Gastroesophageal sphincter (tissue), 4 donors: ENCODE measurements at places on chromosomes 6 and 20.

- no peak for ATAC-seq
These were observed 574.1 kb downstream of the HAO1 start for GRCh38 chr20:7366189-7366588.

- ATAC-seq: no peak
These were observed 327.8 kb upstream of the MAN1A1 start for GRCh38 chr6:119677384-119677783.

DNA sequence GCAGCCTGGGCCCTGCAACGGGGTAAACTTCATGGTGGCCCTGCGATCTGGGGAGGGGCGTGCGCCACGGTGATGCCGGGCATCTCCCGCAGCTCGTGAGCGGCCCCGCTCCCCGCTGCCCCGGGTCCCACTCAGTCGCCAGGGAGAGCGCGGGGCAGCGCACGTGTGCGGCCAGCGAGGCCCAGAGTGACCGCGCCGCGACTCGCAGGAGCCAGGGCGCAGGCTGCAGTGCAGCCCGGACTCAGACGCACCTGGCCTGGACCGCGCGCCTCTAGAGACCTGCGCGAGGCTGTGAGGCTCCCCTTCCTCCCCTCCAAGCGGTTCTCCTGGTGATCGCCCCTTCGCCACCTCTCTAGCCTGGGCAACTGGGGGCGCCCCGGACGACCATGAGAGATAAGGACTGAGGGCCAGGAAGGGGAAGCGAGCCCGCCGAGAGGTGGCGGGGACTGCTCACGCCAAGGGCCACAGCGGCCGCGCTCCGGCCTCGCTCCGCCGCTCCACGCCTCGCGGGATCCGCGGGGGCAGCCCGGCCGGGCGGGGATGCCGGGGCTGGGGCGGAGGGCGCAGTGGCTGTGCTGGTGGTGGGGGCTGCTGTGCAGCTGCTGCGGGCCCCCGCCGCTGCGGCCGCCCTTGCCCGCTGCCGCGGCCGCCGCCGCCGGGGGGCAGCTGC, 652 bp downstream of the BMP6 start:
- peak; percentile 11 for ATAC-seq

DNA sequence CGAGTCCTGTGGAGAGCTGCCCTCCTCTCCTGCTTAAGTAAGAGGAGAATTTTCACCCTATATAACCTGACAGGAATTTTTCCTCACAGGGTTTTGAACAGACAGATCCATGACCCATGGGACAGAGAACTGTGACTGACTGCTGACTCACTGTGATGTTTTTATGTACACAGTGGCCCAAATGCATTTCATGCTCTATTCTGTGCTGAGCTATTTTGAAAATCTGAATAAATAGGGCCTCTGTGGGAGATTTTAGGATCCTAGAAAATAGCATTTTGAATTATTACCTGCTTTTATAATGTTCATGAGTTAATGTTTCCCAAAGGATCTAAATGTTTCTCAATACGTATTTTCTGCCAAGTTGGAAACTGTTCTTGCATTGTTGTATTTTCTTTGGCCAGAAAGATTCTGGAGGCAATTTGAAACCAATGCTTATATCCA, 577.4 kb downstream of the HTR1B start:
- ATAC-seq: no peak

DNA sequence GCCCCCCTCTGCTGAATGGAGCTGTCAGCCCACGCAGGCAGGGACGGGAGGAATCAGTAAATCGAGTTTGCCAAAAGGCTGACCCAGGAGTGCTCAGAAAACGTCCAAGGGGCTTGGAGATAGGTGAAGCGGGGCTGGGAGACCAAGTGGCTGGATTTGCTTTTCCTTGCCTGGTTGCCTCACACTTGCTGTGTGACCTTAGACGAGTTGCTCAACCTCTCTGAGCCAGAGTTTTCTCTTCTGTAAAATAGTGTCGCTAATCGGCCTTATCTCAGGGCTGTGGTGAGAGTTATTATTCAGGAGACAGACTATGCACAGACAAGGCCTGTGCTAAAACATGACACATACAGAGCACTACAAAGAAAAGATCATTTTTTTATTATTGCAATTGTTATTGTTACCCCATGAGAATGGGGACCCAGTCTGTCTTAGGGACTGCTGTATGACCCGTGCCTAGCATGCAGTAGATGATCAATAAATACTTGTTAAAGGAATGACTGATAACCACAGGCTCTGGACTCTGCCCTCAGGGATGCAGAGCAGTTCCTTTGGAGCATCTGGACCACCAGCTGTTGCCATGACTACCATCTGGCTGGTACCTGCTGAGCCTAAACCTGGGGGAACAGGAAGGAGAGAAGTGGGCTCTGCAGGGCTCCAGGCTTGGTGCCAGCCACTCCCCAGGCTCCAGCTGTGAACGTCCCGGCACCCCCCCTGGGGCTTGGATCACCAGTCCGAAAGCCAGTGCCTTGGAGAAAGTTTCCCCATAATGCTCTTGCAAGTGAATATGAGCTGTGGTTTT, 901 bp downstream of the KCNK15 start:
- ATAC-seq: no peak

DNA sequence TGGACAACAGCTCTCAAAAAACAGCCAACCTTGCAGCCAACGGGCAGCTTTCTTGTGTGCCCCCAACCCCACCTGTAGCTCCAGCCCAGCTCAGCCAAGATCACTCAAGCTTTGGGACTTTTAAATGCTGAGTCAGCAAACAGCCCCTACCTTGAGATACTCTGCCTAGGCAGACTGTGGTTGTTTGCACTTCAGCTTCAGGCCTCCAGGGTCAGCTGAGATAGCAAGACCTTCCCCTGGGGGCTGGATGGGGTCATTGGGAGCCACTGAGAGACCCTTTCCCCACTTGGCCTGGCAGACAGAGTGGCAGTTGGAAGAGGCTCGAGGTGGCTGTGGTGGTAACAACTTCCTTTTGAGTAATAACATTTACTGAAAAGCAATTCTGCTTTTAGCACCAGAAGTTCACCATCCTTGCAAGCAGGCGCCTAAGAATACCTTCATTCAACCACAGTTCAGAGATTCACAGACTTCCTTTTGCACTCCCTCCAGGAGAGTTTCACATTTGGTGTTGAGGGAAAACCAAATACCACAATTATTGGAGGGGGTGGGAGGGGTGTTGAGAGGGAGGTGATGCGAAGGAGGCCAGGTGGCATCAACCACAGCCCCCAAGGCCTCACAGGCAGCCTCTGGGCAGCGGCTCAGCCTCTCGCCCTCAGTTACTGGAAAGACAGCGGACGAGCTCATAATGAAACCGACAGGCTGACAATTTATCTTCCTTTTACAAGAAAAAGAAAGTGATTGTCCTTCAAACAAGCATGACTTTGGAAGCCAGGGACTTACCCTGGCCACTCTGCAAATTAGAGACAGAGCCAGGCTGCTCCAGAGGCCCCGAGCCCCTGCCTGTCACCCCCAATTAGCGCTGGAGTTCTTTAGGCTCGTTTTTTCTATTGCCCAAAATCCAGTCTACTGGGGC, 148.1 kb downstream of the CEBPB start:
- no peak for ATAC-seq

GRCh38 chr20:51935003-51935358, 132.7 kb upstream of the SALL4 start:
- no peak for ATAC-seq

- ATAC-seq: peak; percentile 34
These were observed 83.5 kb downstream of the NCOA3 start for GRCh38 chr20:47585087-47585747.

DNA sequence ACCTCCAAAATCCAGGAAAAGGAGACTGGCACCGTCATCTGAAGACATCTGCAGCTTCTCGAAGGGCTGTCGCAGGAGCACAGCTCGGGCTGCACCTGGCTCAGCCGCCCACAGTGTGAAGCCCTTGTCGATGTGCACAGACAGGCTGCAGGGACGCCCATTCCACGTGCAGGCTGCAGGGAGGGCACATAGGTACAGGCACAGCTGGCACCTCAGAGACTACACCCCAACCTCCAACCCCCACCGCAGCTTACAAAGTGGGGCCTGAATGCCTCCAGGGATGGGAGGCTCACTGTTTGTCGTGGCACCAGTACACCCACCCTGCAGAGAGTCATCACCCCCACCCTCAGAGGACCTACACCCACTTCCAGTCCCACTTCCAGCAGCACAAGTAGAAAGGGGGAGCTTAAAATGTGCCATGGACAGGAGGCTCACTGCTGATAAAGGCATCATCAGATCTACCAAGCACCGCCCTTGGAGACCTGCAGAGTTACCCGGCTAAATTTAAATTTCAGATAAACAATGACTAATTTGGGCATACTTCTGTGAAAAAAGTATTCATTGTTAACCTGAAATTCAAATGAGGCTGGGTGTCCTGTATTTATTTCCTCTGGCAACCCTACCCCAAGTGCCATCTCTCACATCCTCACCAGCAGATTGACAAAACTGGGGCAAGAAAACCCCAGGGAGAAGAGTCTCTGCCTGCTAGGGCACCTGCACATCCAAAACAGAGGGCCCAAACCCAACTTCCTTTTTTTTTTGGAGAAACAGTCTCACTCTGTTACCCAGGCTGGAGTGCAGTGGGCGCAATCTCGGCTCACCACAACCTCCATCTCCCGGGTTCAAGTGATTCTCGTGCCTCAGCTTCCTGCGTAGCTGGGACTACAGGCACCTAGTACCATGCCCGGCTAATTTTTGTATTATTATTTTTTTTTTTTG, 7.7 kb upstream of the CDK5RAP1 start:
- ATAC-seq: no peak

GRCh38 chr6:20203561-20204511, 8.4 kb downstream of the MBOAT1 start:
- no peak for ATAC-seq

DNA sequence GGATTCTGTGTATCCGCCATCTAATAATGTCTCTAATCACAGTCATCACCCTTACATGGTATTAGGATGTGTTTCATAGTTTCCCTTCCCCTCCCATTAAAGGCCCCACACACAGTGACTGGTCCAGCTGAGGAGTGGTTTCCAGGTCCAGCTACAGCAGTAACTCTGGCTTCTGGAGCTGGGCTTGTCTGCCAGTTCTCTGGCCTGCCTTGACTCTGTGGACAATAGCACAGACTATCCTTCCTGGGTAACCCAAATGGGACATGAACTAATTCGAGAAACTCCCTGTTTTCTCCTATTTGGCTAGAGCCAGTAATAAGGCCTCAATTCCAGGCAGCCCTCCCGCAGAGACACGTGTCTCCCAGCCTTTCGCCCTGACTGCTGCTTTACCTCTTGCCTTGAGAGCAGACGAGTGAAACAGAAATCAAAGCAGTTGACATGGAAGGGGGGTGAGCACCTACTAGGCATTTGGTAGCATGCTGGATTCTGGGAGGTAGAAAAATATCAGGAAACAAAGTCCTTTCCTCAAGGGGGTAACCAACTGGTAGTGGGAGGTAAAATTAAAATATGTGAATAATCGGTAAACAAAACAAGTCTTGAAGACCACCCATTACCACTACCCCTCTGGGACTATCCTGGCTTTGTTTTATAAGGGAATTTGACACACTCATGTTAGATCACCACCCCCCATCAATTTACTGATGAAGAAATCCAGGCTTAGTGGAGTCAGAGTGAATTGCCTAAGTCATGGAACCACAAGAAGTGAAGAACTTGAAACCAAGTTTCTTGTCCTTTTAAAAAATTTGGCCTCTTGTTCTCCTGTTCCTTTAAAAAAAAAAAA, 1.2 kb downstream of the TRAF3IP2 start:
- ATAC-seq: peak; percentile 76

- ATAC-seq: no peak
These were observed 291.5 kb downstream of the TBC1D32 start for GRCh38 chr6:121042766-121043165.

DNA sequence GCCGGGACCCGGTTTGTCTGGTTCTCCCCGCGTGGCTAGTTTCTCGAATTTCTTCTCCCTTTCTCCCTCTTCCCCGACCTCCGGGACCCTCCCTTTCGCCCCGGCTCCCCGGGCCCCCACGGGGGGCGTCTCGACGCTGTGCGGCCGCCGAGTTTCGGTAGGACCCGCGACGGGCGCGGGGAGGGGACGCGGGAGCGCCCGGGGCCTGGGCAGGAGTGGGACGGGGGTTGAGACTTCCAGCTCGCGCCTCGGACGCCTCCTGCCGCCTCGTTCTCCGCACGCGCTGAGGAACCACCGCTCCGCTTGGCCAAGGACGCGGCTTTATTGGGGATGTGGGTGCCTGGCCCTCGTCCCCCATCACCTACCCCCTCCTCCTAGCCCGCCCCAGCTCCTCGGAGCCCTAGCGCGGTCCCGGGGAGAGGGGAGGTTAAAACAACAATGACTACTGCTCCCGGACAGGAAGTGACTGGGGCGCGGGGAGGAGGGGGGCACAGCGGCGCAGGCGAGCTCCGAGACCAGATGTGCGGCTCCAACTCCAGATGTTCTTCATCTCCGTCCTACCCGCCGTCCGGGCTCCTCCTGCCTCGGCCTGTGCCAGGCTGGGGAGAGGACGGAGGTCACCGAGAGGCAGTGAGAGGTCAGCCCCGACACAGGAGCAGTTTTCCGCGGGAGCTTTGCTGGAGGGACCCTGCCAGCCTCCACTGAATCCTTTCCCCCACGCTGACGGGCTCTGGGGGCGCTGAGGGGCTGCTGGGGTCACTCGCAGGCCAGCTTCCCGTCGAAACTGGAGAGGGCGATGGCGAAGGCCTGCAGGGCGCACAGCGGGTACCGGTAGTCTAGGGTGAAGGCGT, 917 bp upstream of the TEAD3 start:
- ATAC-seq: peak; percentile 47

GRCh38 chr6:89270951-89271721, 44.0 kb downstream of the GABRR2 start:
- no peak for ATAC-seq

- no peak for ATAC-seq
These were observed 108.6 kb upstream of the SLC2A12 start for GRCh38 chr6:134161041-134161440.

DNA sequence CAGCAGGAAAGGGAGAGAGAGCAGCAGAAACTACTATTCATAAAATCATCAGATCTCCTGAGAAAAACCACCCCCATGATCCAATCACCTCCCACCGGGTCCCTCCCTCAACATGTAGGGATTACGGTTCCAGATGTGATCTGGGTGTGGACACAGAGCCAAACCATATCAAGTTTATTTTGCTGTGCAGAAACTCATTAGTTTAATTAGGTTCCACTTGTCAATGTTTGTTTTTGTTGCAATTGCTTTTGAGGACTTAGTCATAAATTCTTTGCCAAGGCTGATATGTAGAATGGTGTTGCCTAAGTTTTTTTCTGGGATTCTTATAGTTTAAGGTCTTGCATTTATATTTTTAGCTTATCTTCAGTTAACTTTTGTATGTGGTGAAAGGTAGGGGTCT, 422.0 kb upstream of the HS3ST5 start:
- no peak for ATAC-seq
